ENCODE measurements at places on chromosomes 5 and 9. TPM values are rescaled to one million over a fixed set of nuclear protein-coding genes. Genes with fewer than 3 reads are reported as not detected.

DNA sequence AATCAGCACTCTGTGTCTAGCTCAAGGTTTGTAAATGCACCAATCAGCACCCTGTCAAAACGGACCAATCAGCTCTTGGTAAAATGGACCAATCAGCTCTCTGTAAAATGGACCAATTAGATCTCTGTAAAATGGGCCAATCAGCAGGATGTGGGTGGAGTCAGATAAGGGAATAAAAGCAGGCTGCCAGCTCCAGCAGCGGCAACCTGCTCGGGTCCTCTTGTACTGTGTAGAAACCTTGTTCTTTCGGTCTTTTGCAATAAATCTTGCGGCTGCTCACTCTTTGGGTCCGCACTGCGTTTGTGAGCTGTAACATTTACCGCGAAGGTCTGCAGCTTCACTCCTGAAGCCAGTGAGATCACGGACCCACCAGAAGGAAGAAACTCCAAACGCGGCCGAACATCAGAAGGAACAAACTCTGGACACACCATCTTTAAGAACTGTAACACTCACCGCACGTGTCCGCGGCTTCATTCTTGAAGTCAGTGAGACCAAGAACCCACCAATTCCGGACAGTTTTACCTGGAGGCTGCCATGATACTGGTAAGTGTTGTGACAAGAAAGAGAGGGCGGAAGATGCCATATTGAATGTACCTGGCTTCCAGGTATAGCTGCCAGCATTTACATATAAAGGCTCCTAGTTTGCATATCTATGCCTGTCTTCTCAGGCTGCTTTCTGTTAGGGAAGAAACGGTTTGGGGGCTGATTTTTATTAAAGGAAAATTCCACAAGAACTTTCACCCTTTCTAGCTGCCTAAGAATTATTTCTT, 758.5 kb upstream of the CTNND2 start:
- H3K4me3 ChIP-seq = no peak overlapping the region
- DNase-seq = no peak
- H3K36me3 ChIP-seq = no peaks in the 10 kb centered on the region

DNA sequence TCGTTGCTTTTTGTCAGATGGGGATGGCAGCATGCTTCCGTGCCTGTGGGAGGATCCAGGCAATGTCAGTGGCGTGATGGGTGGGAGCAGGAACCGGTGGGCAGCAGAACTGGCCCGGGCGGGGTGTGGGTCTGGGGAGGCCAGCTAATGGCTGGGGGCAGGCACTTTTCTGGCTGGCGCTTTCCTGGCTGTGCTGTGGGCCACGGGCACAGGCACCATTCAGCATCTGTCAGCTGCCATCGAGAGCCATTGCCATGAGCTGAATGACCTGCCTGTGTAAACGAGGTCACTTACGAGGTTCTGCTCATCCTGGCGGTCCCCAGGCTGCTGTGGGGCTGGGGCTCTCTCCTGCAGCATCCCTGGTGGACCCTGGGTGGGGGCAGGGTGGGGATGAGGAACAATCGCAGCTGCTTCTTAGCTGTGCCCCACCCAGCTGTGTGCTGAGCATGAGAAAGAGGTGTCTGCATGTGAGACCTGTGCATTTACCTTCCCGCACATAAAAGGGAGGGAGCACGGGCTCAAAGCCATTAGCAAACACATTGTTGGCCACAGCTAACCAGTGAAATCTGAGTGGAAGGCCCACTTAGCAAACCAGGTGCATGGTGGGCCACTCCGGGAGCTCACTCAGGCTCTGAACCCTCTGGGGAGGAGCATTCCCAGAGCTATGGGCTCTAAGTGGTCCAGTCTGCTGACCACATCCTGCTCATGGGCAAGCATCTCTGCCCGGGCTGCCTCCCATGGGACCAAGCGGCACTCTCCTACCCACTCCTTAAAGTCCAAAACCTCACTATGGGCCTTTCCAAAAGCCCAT, 41.3 kb upstream of the OLFM1 start:
- H3K27ac ChIP-seq = no peak overlapping the region
- DNase-seq = no peak
- peaks cover 1% of the 10 kb centered on the region for H3K4me1 ChIP-seq
- H3K4me3 ChIP-seq = no peak overlapping the region

DNA sequence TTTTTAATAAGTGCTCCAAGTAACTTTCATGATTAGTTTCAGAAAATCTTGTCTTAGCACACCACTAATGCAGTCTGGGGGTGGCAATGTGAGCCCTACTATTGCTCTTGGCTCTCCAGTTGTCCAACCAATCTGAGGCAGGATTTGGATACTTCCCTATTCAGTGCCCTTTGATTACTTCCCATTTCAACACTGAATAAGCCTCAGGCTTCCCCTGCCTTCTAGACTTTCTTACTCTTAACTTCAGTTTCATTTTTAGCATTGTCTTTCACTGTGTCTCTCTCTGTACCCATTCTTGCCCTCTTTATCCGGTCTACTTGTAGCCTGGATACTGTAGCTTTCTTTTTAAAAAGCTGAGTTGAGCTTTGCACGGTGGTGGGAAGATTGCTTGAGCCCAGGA, 186.1 kb downstream of the C9orf152 start:
- peaks cover 8% of the 10 kb centered on the region for H3K27me3 ChIP-seq
- H3K36me3 ChIP-seq = no peaks in the 10 kb centered on the region
- peaks cover 5% of the 10 kb centered on the region for H3K4me1 ChIP-seq

DNA sequence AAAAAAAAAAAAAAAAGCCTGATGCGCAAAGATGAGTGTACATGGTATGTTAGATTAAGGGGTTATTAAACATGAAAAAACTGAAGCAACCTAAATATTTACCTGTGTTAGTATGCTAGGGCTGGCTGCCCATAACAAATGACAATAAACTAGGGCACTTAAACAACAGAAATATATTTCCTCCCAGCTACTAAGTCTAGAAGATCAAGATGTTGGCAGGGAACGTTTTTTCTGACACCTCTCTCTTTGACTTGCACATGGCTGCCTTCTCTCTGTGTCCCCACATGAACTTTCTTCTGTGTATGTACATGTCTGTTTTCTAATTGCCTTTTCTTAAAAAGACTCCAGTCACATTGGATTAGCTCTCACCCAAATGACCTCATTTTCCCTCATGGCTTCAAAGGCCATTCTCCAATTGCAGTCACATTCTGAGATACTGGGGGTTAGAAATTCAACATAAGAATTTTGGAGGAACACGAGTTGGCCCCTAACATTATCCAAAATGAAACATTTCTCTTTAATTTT, 694.5 kb downstream of the CDH9 start:
- no peak for DNase-seq
- H3K4me3 ChIP-seq = no peak overlapping the region
- H3K27ac ChIP-seq = no peak overlapping the region
- no peaks in the 10 kb centered on the region for H3K36me3 ChIP-seq
- no peaks in the 10 kb centered on the region for H3K4me1 ChIP-seq

- peaks cover 11% of the 10 kb centered on the region for H3K27me3 ChIP-seq
- no peak for DNase-seq
- peaks cover 4% of the 10 kb centered on the region for H3K4me1 ChIP-seq
- H3K4me3 ChIP-seq = no peak overlapping the region
- no peak overlapping the region for H3K27ac ChIP-seq
- no peaks in the 10 kb centered on the region for H3K36me3 ChIP-seq
These were observed 383.2 kb upstream of the SGCD start for GRCh38 chr5:155943516-155944407.

DNA sequence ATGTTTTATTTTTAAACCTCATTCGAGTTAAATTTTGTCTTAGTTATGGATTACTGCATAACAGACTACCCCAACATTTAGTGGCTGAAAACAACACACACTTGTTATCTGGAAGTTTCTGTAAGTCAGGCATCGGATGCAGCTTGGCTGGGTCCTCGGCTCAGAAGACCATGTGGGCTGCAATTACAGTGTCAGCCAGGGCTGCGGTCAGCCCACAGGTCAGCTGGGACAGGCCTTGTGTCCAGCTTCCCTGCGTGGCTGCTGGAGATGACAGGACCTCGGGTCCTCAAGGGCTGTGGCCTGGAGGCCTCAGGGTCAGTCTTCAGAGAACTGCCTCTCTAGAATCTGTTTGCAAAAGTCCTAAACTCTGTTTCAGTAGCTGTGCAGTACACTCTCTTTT, 219.0 kb upstream of the IRX1 start:
- no peaks in the 10 kb centered on the region for H3K27me3 ChIP-seq
- H3K36me3 ChIP-seq = no peaks in the 10 kb centered on the region
- H3K4me1 ChIP-seq = no peaks in the 10 kb centered on the region
- no peak for DNase-seq

- H3K36me3 ChIP-seq = no peaks in the 10 kb centered on the region
- peaks cover 30% of the 10 kb centered on the region for H3K27me3 ChIP-seq
- DNase-seq = no peak
- H3K27ac ChIP-seq = no peak overlapping the region
- no peak overlapping the region for H3K4me3 ChIP-seq
These were observed 43.8 kb upstream of the SPTLC1 start for GRCh38 chr9:92159058-92159457.

GRCh38 chr5:163613150-163613442, 107.7 kb downstream of the MAT2B start:
- H3K27ac ChIP-seq = no peak overlapping the region
- no peak for DNase-seq
- H3K4me3 ChIP-seq = no peak overlapping the region
- no peaks in the 10 kb centered on the region for H3K4me1 ChIP-seq

DNA sequence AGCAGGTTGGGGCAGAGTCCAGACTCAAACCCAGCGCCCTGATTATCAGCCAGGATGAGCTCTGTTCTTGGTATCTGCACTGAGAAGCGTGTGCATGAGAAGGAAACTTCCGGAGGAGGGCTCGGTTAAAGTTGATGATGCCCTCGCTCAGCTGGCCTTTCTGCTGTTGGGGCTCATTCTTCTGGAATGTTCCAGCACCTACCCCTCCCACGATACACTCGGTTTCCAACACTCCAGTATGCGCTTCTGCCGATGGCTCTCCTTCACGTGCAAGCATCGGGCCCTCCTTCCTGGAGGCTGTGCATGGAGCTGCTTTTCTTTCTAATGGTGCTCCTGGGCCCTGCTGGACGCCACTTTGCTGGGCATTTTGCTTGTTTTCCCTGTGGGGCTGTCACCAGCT, 134.0 kb downstream of the RXRA start:
- peaks cover 3% of the 10 kb centered on the region for H3K4me1 ChIP-seq
- DNase-seq = no peak
- no peaks in the 10 kb centered on the region for H3K36me3 ChIP-seq
- no peak overlapping the region for H3K4me3 ChIP-seq
- peaks cover 3% of the 10 kb centered on the region for H3K27me3 ChIP-seq
- H3K27ac ChIP-seq = no peak overlapping the region

DNA sequence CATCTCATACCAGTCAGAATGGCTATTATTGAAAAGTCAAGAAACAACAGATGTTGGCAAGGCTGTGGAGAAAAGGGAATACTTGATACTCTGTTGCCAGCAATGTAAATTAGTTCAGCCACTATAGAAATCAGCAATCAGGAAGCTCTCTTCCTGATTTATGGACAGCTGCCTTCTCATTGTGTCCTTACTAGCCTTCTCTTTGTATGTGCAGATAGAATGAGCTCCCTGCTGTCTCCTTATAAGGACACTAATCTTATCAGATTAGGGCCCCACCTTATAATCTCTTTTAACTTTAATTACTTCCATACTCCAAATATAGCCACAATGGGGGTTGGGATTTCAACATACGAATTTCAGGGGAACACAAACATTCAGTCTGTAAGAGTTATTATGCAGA, 38.0 kb downstream of the KCNV2 start:
- peaks cover 52% of the 10 kb centered on the region for H3K36me3 ChIP-seq
- H3K27me3 ChIP-seq = no peaks in the 10 kb centered on the region
- H3K4me1 ChIP-seq = peaks cover 8% of the 10 kb centered on the region
- DNase-seq = no peak

The TXNDC8 gene
- total RNA-seq = not detected

DNA sequence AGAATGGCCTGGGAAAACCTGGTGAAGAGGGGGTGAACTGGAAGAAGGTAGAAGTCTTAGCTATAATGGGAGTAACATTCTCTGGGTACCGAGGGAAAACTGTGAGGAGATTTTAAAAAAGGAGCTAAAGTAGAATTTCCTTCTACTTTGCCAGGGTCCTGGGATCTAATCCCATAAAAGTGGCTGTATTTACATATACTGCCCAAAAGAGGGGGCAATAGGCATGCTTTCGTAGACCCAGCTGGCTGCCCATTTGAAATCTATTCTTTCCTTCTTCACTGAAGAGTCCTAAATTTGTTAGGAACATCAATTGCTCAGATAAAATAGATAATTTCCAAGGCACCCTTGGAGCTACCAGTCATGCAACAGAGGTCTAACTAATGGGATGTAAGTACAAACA, 159.2 kb downstream of the CDC42SE2 start:
- peak overlapping the region; percentile 54 for H3K27ac ChIP-seq
- H3K36me3 ChIP-seq = peaks cover 9% of the 10 kb centered on the region
- H3K27me3 ChIP-seq = no peaks in the 10 kb centered on the region
- H3K4me1 ChIP-seq = no peaks in the 10 kb centered on the region
- no peak for DNase-seq

The IFNA13 gene
- total RNA-seq = not detected

- no peaks in the 10 kb centered on the region for H3K27me3 ChIP-seq
- H3K27ac ChIP-seq = peak overlapping the region; percentile 93
- peaks cover 45% of the 10 kb centered on the region for H3K4me1 ChIP-seq
- peak overlapping the region; percentile 46 for H3K4me3 ChIP-seq
These were observed 24.1 kb downstream of the TENT4A start for GRCh38 chr5:6737043-6737941.

DNA sequence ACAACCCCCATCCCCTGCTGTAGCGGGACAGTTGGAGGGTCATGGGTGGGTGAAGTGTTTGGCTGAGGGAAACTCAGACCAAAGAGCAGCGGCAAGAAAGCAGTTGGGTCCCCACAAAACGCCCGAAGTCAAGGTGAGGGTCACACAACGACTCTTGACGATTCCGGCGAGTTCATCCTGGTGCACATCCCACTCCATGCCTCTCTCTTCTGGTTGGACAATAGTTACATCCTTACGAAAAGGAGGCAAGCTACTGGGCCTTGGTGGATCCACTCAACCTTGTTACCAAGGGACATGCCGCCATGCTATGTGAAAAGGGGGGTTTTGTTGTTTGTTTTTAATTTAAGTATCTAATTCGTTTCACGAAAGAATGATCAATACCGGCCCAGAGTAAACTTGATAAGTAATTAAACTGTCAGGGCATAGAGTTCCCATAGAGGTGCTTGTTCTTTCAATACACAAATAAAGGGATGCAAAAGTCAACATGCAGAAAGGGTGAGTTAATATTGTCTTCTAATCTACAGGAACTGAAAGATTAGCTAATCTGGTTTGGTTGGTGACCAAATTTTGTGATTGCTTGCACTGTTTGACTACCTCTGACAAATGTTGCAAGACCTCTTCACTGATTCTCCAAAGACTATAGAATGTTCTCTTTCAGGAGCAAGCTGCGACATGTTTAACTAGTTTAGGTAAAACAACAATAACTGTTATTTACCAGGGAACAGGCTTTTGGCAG, 732 bp upstream of the SMIM15 start:
- peaks cover 25% of the 10 kb centered on the region for H3K36me3 ChIP-seq
- H3K4me1 ChIP-seq = peaks cover 33% of the 10 kb centered on the region
- no peaks in the 10 kb centered on the region for H3K27me3 ChIP-seq
- peak overlapping the region; percentile 95 for H3K27ac ChIP-seq
- peak overlapping the region; percentile 96 for H3K4me3 ChIP-seq
- DNase-seq = no peak

The DTWD2 gene
- 2.6 TPM for total RNA-seq

GRCh38 chr9:137222190-137223077, at the start of gene RNF208:
Gene RNF208, minus strand, starts transcription at chr9:137222240. Its CDS starts 1,028 bp downstream, at chr9:137221212.
- H3K27me3 ChIP-seq = no peaks in the 10 kb centered on the region
- H3K4me1 ChIP-seq = peaks cover 5% of the 10 kb centered on the region
- DNase-seq = peak; percentile 67

- H3K4me3 ChIP-seq = no peak overlapping the region
- no peaks in the 10 kb centered on the region for H3K4me1 ChIP-seq
- no peak overlapping the region for H3K27ac ChIP-seq
- no peak for DNase-seq
These were observed 93.4 kb upstream of the CCDC112 start for GRCh38 chr5:115389799-115390382.

- no peak overlapping the region for H3K4me3 ChIP-seq
- no peaks in the 10 kb centered on the region for H3K36me3 ChIP-seq
- no peaks in the 10 kb centered on the region for H3K27me3 ChIP-seq
- H3K27ac ChIP-seq = no peak overlapping the region
These were observed 67.8 kb upstream of the HSPB3 start for GRCh38 chr5:54387659-54388232.

The LURAP1L gene
- total RNA-seq = not detected

All from activated naive CD8-positive, alpha-beta T cell treated with anti-CD3 and anti-CD28 coated beads, Interleukin-2, amount 10 ng/mL, durations not matched to agents 7 days and 5 days (primary cell).